ENCODE measurements at places on chromosomes 1 and 21. TPM values are rescaled to one million over a fixed set of nuclear protein-coding genes. Genes with fewer than 3 reads are reported as not detected.

GRCh38 chr1:35364741-35365140, 96.2 kb downstream of the ZMYM4 start:
- H3K4me3 ChIP-seq = no peak overlapping the region
- no peaks in the 10 kb centered on the region for H3K27me3 ChIP-seq
- peaks cover 16% of the 10 kb centered on the region for H3K36me3 ChIP-seq

GRCh38 chr1:200368556-200368955, 41.3 kb downstream of the ZNF281 start:
- peaks cover 81% of the 10 kb centered on the region for H3K4me1 ChIP-seq
- peaks cover 28% of the 10 kb centered on the region for H3K36me3 ChIP-seq
- H3K27ac ChIP-seq = peak overlapping the region; percentile 21
- DNase-seq = no peak
- no peak overlapping the region for H3K4me3 ChIP-seq

DNA sequence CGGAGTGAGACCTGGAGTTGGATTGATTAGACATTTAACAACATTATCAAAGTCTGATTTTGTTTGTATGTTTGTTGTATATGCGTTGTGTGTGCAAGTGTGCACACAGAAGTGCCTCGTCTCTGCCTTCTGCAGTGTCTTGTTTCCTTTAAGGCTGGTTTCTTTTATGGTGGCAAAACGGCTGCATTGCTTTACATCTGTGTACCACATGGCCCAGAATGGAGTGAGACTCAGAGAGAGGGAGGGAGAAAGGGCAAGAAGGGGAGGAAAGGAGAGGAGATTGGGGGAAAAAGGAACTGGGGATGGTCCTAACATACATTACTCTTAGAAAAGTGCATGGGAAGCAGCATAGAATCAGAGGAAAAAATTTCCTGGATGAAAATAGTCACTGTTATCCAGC, 99.7 kb upstream of the WLS start:
- DNase-seq = no peak
- no peaks in the 10 kb centered on the region for H3K4me1 ChIP-seq
- no peak overlapping the region for H3K27ac ChIP-seq
- no peaks in the 10 kb centered on the region for H3K36me3 ChIP-seq
- H3K4me3 ChIP-seq = no peak overlapping the region

GRCh38 chr1:6871300-6871972, 86.2 kb downstream of the CAMTA1 start:
- no peaks in the 10 kb centered on the region for H3K27me3 ChIP-seq
- peaks cover 51% of the 10 kb centered on the region for H3K4me1 ChIP-seq
- no peak overlapping the region for H3K4me3 ChIP-seq
- H3K27ac ChIP-seq = no peak overlapping the region

GRCh38 chr1:167122568-167122967, 28.7 kb downstream of the STYXL2 start:
- peaks cover 49% of the 10 kb centered on the region for H3K4me1 ChIP-seq

The PLA2G2F gene
- total RNA-seq = not detected

GRCh38 chr1:246705368-246705767, 18.8 kb upstream of the SCCPDH start:
- H3K27me3 ChIP-seq = no peaks in the 10 kb centered on the region
- H3K4me1 ChIP-seq = no peaks in the 10 kb centered on the region
- H3K36me3 ChIP-seq = peaks cover 5% of the 10 kb centered on the region
- no peak overlapping the region for H3K4me3 ChIP-seq

DNA sequence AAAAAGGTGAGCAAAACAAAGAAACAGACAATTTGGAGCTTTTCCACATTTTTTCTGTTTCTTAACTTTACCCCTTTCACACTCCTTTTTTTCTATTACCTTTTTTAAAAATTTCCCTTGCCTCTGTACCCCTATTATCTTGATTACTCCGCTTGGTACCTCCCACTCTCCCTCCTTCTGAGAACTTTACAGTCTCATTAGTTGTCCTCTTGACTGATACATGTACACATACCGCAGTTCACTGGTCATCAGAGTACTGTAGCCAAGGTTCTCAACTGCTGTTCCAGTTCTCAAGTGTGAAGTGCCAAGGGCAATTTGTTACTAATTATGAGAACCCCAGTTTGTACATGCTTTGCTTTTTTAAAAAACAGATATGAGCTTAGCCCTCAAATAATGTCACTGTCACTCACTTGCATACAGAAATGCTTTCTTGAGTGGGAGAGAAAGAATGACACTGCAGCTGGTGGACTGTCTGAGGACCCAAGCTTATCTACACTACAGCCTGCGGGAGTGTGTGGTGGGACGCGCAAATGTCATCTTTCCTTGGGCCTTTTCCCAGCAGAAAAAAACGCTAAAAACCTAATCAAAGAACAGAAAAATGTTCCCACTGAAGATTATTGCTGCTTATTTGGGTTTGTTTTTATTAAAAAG, 160.8 kb downstream of the DISP1 start:
- peaks cover 5% of the 10 kb centered on the region for H3K36me3 ChIP-seq
- no peak overlapping the region for H3K4me3 ChIP-seq
- H3K4me1 ChIP-seq = no peaks in the 10 kb centered on the region
- DNase-seq = no peak
- H3K27me3 ChIP-seq = peaks cover 3% of the 10 kb centered on the region

DNA sequence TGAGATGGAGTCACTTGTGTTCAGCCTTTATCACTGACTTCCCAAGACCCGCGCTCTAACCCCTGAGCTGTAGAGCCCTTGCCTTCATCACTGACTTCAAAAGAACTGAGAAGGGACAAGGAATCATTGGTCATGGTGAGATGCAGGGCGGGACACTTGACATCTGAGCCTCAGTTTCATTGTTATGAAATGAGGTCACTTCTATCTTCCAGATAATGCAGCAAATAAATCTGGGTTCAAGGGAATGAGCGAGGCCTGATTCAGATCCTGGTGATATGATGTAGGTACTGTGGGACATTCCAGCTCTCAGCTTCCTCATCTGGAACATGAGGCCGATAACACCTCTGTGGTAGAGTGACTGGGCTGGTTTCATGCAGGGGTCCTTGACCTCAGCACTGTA, 13.8 kb downstream of the KAZN start:
- peaks cover 16% of the 10 kb centered on the region for H3K4me1 ChIP-seq
- H3K36me3 ChIP-seq = peaks cover 6% of the 10 kb centered on the region
- H3K27me3 ChIP-seq = no peaks in the 10 kb centered on the region
- no peak overlapping the region for H3K27ac ChIP-seq

DNA sequence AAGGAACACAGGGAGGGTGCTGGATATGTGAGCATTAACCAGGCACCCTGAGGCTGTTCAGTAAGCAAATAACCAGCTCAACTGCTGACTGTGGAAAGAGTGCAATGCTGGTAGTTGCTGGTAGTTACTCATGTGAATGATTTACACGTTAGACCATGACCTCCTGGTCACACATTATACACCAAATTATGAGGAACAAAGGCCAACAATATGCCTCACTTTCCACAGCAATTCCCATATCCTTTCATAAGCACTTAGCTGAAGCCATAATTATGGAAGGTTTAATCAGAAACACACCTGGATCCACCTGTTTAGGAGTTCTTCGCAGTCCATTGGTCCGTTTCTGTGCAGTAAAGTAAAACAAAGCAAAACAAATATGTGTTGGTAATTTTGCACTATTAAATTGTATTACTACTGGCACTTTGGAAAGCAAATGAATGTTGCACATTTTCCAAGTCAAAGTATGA, 281.8 kb downstream of the VAV3 start:
- H3K27me3 ChIP-seq = no peaks in the 10 kb centered on the region
- no peak overlapping the region for H3K27ac ChIP-seq
- H3K4me1 ChIP-seq = peaks cover 24% of the 10 kb centered on the region

DNA sequence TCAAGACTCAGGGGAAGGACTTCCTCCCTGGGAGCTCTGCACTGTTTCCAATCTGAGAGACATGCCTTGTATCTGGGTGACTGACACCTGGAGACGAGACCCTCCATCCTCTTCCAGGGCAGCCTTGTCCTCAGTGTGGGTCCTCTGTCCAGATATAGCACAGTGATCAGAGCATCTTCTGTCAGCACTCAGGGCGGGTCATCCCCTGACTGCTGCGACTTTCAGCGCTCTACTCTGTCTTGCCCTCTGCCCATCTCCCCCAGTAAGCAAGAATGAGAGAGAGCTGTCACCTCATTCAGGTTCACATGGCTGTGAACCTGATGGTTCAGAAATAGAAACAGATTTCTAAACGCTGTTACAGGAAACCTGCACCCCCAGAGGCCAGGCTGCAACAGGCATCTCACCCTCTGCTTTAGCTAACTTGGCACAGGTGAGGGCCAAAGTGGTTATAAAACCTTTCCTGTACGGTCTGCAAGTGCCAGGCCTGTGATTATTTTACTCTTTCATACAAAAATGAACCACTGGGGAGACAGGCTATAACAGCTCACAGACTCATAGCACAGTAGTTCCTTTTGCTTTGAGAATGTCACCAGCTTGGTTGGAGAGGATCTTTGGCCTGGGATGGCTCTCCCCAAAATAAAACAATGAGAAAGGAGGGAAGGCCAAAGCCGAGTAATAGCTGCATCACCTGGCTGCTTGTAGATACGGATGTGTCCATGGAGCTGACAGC, 11.4 kb upstream of the TENT5C start:
- no peaks in the 10 kb centered on the region for H3K36me3 ChIP-seq
- H3K27me3 ChIP-seq = no peaks in the 10 kb centered on the region
- no peak for DNase-seq
- no peak overlapping the region for H3K4me3 ChIP-seq

The VTCN1 gene
- total RNA-seq = 0.09 TPM

The WRAP73 gene
- total RNA-seq = 33.8 TPM

- H3K36me3 ChIP-seq = no peaks in the 10 kb centered on the region
- peaks cover 13% of the 10 kb centered on the region for H3K4me1 ChIP-seq
- no peak overlapping the region for H3K4me3 ChIP-seq
- H3K27ac ChIP-seq = no peak overlapping the region
- no peaks in the 10 kb centered on the region for H3K27me3 ChIP-seq
Observed at GRCh38 chr1:174818951-174819350, 180.8 kb upstream of the CACYBP start.

- H3K36me3 ChIP-seq = no peaks in the 10 kb centered on the region
- no peak for DNase-seq
- H3K27me3 ChIP-seq = no peaks in the 10 kb centered on the region
- H3K4me1 ChIP-seq = peaks cover 11% of the 10 kb centered on the region
Observed at GRCh38 chr1:171916315-171916771, 75.0 kb downstream of the DNM3 start.

- no peak overlapping the region for H3K4me3 ChIP-seq
- no peaks in the 10 kb centered on the region for H3K27me3 ChIP-seq
- H3K4me1 ChIP-seq = peaks cover 5% of the 10 kb centered on the region
- DNase-seq = no peak
- no peaks in the 10 kb centered on the region for H3K36me3 ChIP-seq
Observed at GRCh38 chr1:86541859-86542258, 5.0 kb upstream of the CLCA4 start.

The FMOD gene
- 0.05 TPM for total RNA-seq

GRCh38 chr21:34524646-34525601, 12.9 kb upstream of the KCNE1 start:
- H3K4me3 ChIP-seq = peak overlapping the region; percentile 45
- H3K36me3 ChIP-seq = peaks cover 5% of the 10 kb centered on the region
- H3K27me3 ChIP-seq = peaks cover 6% of the 10 kb centered on the region
- DNase-seq = peak; percentile 61
- H3K27ac ChIP-seq = peak overlapping the region; percentile 85

- H3K4me3 ChIP-seq = no peak overlapping the region
- peaks cover 29% of the 10 kb centered on the region for H3K4me1 ChIP-seq
- peaks cover 41% of the 10 kb centered on the region for H3K36me3 ChIP-seq
- no peak for DNase-seq
- no peaks in the 10 kb centered on the region for H3K27me3 ChIP-seq
Observed at GRCh38 chr1:66381621-66382275, 152.2 kb upstream of the SGIP1 start.

DNA sequence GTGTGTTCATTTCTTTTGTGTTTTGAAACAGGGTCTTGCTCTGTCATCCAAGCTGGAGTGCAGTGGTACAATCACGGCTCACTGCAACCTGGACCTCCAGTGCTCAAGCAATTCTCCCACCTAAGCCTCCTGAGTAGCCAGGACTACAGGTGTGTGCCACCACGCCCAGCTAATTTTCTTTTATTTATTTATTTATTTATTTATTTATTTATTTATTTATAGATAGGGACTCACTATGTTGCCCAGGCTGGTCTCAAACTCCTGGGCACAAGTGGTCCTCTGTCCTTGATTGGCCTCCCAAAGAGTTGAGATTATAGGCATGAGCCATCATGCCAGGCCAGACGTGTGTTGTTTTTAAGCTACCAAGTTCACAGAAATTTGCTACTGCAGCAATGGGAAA, 43.8 kb upstream of the TLR5 start:
- no peaks in the 10 kb centered on the region for H3K36me3 ChIP-seq
- no peak for DNase-seq
- H3K4me3 ChIP-seq = no peak overlapping the region

DNA sequence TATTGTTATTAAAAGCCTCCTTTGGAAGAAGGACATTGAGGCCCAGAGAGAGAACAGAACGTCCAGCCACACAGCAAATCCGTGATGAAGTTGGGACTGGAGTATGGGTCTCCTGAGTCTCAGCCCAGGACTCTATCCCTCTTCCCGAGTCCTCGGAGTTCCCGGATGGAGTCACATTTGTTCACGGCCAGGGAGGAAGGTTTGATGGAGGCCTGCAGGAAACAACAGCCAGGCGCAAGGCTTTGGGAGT, 357 bp upstream of the TXLNA start:
- H3K27ac ChIP-seq = peak overlapping the region; percentile 92
- DNase-seq = no peak
- H3K27me3 ChIP-seq = no peaks in the 10 kb centered on the region
- peaks cover 34% of the 10 kb centered on the region for H3K4me1 ChIP-seq
- peaks cover 28% of the 10 kb centered on the region for H3K36me3 ChIP-seq

DNA sequence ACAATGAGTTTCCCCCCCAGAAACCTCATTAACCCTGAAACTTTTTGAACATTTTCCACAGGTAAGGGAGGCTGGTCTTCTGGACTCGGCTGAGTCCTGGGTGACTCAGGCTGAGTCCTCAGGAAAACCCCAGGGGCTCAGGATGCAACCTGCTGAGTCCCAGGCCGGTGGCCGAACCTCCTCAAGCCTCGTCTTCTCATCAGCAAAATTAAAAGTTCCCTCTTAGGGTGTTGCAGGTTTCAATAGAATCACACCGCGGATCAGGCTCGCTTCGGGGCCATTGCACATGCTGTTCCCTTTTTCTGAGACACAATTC, 35.0 kb upstream of the GRHL3 start:
- peaks cover 6% of the 10 kb centered on the region for H3K27me3 ChIP-seq
- no peak for DNase-seq
- H3K4me3 ChIP-seq = no peak overlapping the region

The GRIK1 gene
- not detected for total RNA-seq

GRCh38 chr21:26112127-26112742, 58.3 kb downstream of the APP start:
- no peak for DNase-seq
- no peak overlapping the region for H3K4me3 ChIP-seq
